ENCODE measurements at places on chromosomes 5 and 9. TPM values are rescaled to one million over a fixed set of nuclear protein-coding genes. Genes with fewer than 3 reads are reported as not detected.

DNA sequence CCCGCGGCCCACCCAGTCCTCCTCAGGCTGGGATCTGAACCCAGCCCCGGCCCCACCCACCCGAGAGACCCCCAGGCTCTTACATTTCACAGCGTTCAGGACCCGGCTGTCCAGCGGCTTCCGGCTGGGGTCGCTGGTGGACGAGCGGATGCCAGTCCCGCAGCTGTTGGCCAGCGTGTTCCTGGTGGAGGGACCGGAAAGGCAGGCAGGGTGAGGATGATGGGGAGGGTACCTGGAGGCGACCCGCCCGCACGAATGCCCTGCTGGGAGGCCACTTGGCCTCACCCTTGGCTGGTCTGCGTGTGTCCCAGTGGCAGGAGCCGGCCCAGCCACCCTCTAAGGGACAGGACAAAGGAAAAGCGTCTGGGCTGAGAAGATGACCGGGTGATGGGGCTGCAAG lies 51.9 kb upstream of the UBAC1 start:
- no peak for DNase-seq

DNA sequence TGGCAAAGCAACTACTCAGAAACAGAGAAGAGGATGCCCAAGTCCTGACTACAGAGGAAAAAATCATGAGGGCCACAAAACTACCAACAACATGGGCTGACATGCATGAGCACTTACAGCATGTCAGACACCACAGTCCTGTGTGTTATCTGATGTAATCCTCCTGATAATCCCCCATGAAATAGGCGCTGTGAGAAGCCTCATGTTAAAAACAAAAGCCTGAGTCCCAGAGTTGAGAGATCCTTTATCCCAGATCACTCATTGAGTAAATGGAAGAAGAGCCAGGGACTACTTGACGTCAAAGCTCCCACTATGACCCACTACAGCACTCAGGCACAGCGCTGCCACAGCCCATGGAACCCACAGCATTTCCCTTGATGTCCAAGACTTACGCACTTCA lies 7.2 kb upstream of the SPOCK1 start:
- DNase-seq: no peak

GRCh38 chr9:134551176-134551575 lies 90.4 kb upstream of the COL5A1 start:
- DNase-seq: no peak

GRCh38 chr9:34430843-34431437 lies 27.4 kb downstream of the FAM219A start:
- DNase-seq: no peak

DNA sequence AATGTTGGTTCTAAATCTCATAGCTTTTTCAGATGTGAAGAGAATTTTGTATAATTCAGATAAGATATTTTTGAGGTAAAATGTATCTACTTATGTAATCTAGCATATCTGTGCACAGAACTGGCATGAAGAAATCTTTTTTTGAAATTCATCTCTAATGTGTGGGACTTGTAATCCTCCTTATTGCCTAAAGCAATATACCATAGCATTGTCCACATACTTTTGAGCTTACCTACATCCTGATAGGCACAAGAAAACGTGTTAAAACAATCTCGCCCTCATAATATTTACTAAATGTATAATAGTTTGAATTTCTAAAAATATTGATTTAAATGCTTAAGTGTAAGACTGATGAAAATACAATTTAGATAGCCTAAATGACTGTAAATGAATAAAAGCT lies 1686.5 kb upstream of the ACO1 start:
- no peak for DNase-seq

GRCh38 chr9:25814023-25814422 lies 135.8 kb upstream of the TUSC1 start:
- DNase-seq: no peak

GRCh38 chr9:86843206-86843605 lies 104.1 kb downstream of the GAS1 start:
- DNase-seq: no peak

GRCh38 chr9:27176971-27177370 lies 67.9 kb downstream of the TEK start:
- no peak for DNase-seq

DNA sequence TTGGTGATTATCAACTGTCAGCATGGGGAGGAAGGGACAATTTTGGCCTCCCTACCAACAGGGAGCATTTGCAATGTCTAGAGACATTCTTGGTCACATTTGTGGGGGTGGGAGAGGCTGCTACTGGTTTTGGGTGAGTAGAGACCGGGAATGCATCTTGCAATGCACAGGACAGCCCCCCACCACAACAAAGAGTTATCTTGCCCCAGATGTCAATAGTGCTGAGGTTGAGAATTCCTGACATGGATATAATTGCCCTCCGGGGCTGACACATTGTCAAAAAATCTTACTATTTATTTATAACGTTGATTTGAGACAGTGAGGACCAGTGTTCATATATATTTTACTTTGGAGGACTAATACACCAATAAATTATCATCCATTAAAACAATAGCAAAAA lies 316.1 kb downstream of the PSAT1 start:
- DNase-seq: no peak

- no peak for DNase-seq
Measured at GRCh38 chr5:121890297-121890858, 38.7 kb downstream of the FTMT start.

DNA sequence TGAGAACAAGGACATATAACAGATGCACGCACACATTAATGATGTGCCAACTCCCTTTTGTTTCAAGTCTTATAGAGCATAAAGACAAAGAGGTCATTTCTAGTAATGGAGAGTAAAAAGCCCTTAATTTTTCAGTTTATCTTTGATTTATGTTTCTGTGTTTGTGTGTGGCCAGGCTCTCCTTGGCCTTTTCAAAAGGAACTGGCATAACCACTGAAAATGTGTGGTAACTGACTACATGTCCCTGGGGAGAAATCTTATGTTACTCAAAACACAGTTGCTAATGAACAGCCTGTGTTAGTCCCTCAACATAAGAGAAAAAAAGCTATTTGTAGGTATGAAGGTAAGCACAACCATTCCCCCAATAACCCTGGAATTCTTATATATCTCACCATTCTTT lies 47.6 kb upstream of the SHOC1 start:
- no peak for DNase-seq

DNA sequence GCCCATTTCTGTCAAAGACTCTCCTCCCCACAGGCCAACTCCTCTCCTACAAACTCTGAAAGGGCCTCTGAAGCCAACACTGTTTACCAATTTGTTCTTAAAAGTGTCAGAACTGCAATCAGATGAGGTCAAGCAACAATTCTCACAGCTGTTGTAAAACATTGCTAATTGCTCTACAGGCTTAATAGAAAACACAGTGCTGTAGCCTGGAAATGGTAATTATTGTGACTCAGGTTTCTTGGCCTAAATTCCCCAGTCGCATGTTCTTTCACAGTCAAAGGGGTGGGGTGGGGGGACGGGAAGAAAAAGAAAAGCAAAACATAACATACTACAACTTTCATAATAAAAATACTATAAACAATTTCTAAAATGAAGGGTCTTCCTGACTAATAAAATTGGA lies 343.2 kb downstream of the DMAC1 start:
- no peak for DNase-seq

GRCh38 chr5:94524841-94525697 lies 93.3 kb downstream of the KIAA0825 start:
- no peak for DNase-seq

GRCh38 chr5:1910081-1910760 lies 27.5 kb upstream of the IRX4 start:
- no peak for DNase-seq

GRCh38 chr5:82862711-82863110 lies 214.5 kb downstream of the TMEM167A start:
- no peak for DNase-seq

- no peak for DNase-seq
Measured at GRCh38 chr5:156395306-156395675, 68.3 kb downstream of the SGCD start.

- DNase-seq: no peak
Measured at GRCh38 chr9:133811471-133811870, 73.3 kb upstream of the SARDH start.

The C9 gene
- not detected for total RNA-seq

The FGD3 gene
- total RNA-seq: 2.4 TPM

The CYLC2 gene
- total RNA-seq: not detected

The EDIL3 gene
- total RNA-seq: 20.6 TPM

The HRCT1 gene
- 0.70 TPM for total RNA-seq

The MYOZ3 gene
- not detected for total RNA-seq

The SPOUT1 gene
- total RNA-seq: 14.0 TPM

The TIMD4 gene
- total RNA-seq: not detected

The HCN1 gene
- total RNA-seq: not detected

The SELENOP gene
- 381 TPM for total RNA-seq

The MYOT gene
- total RNA-seq: 0.92 TPM

The DND1 gene
- not detected for total RNA-seq

Data from esophagus squamous epithelium (tissue), 5 donors.